ENCODE measurements at places on chromosomes 4 and X. TPM values are rescaled to one million over a fixed set of nuclear protein-coding genes. Genes with fewer than 3 reads are reported as not detected.
A peak's percentile ranks its signal among the peaks of the same experiment; 100 is the strongest.

WAS gene
- not detected for total RNA-seq

ZXDB gene
- total RNA-seq, result 8.9 TPM

DNA sequence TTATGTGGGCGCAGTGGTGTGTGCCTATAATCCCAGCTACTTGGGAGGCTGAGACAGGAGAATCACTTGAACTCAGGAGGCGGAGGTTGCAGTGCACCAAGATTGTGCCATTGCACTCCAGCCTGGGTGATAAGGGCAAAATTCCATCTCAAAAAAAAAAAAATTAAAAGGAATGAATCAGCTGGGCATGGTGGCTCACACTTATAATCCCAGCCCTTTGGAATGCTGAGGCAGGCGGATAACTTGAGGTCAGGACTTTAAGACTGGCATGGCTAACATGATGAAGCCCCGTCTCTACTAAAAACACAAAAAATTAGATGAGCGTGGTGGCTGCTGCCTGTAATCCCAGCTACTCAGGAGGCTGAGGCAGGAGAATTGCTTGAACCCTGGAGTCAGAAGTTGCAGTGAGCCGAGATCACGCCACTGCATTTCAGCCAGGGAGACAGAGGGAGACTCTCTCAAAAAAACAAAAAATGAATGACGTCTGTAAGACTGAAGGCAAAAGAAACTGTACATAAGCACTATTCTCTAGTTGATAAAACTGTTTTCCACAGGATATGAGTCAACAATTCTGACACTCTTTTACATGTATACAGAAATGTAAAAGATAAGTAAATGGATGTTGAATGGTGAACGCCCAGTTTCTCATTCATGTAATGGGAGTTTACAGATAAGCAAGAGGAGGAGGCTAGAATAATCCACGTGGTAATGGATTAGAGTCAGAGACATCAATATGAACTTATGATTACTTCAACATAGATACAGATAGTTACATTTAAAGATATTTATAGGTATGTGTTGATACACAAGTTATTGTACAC is 22.2 kb downstream of the CENPC start:
- peak; percentile 76 for DNase-seq

DNA sequence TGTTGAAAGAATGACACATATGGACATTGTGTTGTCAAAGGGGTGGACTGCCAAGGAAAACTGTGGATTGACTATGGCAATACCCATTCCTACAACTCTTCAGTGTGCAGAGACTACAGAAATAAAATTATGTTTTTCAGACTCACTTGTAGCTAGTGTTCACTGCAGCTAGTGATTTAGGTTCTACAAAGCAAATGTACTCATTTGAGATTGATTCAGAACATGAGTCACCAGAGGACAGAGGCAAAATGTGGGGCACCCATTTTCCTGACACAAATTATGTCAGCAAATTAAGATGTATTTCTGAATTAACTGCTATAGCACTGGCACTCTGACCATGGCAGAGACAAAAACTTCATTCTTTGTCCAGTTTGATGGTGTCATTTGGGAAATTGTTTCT is 40.7 kb downstream of the SPCS3 start:
- no peak for DNase-seq

- no peak for DNase-seq
These were observed 29.4 kb upstream of the KIAA0232 start for GRCh38 chr4:6753103-6753560.

All from dermis microvascular lymphatic vessel endothelial cell (primary cell).